ENCODE measurements at places on chromosomes 3 and 15.

DNA sequence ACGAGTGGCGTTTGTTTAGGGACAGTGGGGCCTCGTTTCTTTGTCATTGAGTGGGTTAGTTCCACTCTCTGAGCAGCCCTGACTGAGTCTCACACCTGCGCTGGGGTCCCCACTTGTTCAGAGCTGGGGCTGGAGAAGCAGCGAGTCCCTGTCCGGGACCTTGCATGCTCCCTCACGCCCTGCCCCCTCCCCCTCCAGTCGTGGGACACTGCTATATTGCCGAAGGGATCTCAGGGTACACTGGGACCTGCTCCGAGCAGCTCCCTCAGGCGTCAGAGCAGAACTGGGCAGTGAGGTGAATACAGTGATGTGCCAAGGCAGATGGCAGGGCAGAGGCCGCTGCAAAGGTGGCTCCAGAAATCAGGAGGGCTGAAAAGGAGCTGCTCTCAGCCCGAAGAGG lies 59.9 kb upstream of the KLF13 start:
- no peak for DNase-seq

DNA sequence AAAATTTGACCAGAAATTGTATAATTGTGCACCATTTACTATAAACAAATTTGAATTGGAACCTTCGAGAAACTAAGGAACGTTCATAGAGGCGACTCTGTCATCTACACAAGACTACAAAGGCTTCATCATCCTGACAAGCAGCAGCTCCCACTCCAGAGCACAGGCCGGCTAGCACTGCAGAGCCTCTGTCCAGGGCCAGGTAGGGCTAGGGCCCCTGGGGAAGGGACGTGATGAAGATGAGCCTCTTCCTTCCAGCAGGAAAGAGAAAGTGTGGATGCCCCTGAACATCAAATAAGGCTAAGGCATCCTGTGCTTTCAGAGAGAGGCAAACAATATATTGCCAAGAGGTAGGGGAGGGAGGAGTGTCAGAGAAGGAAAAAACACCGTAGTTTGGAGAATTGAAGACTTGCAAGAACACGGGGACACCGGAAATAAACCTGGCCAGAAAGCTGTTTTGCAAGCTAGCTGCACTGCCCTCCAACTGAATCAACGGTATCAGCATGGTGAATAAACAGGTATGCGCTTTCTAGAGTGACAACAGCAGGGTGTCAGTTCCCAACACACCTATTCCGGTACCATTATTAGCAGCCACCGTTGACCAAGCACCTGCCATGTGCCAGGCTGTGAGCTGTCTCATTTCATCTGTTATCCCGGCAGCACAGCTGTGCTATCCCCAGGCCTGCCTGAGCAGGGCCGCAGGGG lies 12.4 kb downstream of the XXYLT1 start:
- DNase-seq, result no peak

DNA sequence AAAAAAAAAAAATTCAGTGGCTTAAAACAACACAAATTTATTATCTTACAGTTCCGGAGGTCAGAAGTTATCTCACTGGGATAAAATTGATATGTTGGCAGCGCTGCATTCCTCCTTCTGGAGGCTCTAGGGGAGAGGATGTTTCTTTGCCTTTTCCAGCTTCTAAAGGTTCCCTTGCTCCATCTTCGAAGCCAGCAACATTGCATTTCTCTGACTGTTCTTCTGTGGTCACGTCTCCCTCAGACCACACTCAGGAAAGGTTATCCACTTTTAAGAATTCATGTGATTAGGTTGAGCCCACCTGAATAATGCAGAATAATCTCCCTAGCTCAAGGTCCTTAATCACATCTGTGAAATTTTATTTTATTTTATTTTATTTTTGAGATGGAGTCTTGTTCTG lies 23.4 kb upstream of the ACAP2 start:
- no peak for DNase-seq

- DNase-seq, result no peak
These were observed 3.5 kb upstream of the SLC28A1 start for GRCh38 chr15:84880822-84881519.

DNA sequence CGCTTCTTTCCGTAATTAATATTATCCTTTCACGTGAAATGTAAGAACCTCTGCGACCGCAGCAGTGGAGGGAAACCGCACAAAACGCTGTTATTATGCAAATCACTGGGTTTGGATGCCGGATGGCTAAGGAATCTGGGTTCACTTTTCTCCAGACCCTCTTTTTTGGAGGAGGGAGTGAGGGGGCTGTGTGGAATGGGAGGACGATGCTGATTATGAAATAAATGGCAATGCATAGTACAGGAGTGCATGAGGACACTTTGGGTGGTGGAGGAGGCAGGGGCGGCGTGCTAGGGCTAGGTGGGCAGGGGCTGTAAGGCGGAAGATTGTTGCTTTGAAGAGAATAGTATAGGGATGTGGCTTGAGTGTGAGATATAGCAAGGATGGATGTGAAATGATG lies 1.8 kb downstream of the CADM2 start:
- DNase-seq, result no peak

DNA sequence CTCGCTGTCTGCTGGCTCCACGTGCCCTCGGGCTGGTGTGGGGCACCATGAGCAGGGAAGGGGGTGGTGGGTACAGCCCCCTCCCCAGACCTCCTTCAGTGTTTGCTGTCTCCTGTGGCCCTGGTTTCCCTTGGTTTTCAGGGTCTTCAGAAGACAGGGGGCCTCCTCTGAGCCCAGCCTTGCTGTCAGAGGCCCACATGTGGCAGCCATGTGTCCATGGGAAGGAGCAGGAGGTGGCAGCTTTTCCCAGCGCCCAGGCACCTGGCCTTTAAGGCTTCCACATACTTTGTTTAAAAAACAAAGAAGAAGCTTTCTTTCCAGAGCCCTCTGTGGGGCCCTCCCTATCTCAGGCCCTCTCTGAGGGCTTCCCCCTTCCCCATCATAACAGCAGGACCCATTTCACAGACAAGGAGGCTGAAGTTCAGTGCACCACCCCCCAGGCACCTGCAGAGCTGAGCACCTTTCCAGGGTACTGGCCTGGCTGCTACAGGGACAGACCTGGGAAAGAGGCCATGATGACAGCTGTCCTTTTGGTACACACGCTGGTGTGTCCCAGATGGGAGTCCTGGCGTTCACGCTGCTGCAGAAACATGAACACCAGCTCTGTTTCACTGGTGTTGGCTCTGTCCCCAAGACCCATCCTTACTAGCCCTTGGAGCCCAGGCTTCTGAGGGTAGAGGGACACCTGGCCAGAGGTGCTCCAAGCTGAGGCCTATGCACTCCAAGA lies 73.7 kb downstream of the DNAJB8 start:
- no peak for DNase-seq

DNA sequence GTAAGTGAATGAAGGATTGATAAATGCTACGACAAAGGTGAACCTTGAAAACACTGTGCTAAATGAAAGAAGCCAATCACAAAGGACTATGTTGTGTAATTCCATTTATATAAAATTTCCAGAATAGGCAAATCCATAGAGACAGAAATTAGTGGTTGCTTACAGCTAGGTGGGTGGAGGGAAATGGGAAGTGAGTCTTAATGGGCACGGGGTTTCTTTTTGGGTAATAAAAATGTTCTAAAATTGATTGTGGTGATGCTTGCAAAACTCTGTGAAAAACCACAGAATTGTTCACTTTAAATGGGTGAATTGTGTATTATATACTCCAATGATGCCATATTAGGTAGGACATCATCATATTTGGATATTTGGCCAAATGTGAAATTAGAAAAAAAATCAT lies 20.9 kb upstream of the TEX9 start:
- DNase-seq, result no peak

DNA sequence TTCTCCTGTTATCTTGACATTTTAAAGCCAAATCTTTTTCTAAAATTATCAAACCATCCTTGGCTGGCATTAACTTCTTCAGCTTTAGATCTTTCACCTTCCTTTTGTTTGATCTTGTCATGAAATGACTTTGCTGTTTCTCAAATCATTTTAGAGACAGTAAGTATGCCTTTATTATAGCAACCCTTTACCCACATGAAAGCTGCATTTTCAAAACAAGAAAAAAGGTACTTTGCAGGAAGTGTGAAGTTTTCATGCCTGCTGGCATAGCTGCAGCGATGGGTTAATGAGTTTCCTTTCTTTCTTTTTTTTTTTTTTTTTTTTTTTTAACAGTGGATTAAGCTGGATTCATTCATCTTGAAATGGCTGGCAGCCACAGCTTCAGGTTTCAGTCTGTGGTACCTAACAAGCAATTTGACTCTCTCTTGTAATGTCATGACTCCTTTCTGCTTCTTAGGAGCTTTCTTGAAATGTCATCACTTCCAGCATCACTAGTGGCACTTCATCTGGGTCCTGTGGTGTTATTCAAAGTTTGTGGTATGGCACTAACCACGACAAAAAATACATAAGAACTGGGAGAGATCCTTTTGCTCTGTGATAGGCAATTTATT lies 18.8 kb downstream of the SLC25A26 start:
- DNase-seq, result no peak

DNA sequence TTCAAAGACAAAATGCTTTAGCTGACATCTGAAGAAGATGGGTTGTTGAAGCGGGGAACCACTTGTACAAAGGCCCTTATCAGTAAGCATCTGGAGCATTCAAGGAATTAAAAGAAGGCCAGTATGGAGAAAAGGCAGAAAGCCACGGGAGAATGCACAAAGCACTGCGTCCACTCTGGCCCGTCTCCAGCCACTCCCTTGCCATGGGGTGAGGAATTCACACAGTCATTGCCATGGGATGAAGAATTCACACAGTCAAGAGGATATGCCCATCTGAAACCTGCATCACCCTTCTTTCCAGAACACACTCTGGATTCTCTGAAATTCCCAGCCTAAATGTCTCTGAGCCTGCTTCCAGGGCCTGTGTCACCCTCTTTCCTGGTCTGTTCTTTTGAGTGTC lies 26.7 kb upstream of the STAG1 start:
- no peak for DNase-seq

- DNase-seq, result no peak
These were observed 6.0 kb upstream of the ARIH1 start for GRCh38 chr15:72468103-72468502.

- DNase-seq, result peak; percentile 39
These were observed 59.6 kb upstream of the TSC22D2 start for GRCh38 chr3:150348500-150348899.

GRCh38 chr15:32790352-32790999 lies 72.7 kb downstream of the GREM1 start:
- DNase-seq, result no peak

DNA sequence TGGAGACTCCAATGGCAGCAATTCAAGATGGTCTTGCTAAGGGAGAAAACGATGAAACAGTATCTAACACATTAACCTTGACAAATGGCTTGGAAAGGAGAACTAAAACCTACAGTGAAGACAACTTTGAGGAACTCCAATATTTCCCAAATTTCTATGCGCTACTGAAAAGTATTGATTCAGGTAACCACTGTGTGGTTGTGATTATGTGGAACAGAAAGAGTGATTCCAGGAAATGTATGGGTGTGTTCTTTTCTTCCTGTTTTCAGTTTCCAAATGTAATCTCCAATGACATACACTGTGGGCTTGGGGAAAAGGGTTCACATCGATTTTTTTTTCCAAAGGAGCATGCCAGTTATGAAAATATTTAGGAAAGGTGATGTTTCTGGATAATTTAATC lies 10.9 kb downstream of the SCG3 start:
- DNase-seq, result no peak

DNA sequence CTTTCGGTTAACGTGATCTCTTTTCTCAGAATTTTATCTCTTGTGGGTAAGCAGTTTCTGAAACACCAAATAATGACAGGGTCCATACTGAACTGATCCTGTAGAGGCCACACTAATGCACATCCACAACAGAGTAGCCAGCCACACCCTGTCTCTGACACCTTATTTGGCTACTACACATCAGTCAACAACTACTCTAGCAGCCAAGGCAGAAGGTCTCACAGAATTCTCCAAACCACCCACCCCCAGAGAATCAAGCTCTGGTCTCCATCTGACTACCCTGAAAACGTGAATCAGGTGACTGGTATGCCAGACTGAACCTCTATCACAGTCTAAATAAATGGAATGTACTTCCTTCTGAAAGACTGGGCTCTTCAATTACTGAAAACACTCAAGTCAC lies 38.0 kb downstream of the EDC3 start:
- DNase-seq, result no peak

GRCh38 chr3:184611607-184612281 lies 50.2 kb downstream of the EPHB3 start:
- no peak for DNase-seq

GRCh38 chr15:80820092-80820491 lies 40.9 kb downstream of the CEMIP start:
- DNase-seq, result no peak

DNA sequence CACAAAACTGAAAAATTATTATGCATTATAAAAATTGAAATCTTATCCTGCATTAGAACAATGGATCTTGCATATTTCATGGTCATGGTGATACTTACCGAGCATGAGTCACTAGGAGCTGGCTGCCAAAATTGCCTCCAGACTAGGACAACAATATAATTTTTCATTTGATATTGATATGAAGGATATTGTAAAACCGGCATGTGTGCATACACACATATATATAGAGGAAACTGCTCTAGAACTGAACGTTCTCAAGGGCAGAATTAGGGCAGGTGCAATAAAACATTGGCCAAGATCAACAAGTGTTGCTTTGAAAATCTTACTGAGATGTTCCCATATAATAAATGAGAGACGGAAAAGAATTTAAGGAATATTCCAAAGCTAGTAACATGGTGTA lies 319.4 kb upstream of the POU1F1 start:
- DNase-seq, result no peak

DNA sequence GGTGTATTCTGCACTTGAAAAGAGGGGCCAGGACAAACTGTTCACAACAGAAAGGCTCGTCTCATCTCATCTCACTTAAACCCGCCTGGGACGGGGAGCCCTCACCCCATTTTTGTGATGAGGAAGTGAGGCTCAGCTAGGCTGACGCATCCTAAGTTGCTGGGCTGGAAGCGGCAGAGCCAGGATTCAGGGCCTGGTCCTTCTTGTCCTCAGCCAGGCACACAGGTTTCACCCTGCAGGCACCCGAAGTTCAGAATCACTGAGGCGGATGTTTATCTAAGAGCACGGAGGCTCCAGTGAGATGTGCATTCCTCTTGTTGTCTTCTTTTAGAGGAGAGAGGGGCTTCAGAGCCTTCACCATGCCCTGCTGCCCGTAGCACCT lies 51.1 kb upstream of the PLXNA1 start:
- DNase-seq, result no peak

DNA sequence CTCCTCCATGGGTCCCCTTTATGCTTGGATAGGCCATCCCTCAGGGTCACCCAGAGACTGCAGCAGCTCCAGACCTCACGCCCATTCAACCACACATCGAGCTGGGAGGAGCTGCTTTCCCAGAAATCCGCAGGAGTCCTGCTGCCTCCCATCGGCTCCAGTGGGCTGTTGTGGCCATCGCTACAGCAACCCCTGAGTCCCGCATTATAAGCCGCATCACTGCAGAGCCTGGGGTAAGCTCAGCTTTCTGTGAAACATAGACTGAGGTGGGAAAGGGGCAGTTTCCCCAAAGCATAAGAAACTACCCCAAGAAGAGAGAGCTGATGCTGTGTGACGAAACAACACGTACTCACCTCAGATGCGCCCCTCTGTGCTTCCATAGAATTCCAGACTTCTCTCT lies 35.7 kb downstream of the MRPL46 start:
- DNase-seq, result no peak

DNA sequence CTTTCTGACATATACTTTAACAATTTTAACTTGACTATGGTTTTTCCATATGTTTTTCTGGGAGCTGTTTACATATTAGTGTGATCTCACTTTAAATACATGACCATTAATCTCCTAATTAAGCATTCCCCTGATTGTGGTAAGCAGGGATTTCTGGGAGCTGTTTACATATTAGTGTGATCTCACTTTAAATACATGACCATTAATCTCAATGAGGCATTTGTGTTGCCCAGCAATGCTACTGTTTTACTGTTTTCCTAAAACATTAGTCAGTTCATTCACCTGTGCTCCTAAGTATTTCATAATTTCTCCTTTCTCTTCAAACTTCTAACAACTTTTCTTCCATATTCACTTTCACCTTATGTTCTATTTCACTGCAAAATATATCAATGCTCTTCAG lies 3.6 kb upstream of the GRAMD1C start:
- DNase-seq, result no peak
